ENCODE measurements at places on chromosomes 13 and 19.

DNA sequence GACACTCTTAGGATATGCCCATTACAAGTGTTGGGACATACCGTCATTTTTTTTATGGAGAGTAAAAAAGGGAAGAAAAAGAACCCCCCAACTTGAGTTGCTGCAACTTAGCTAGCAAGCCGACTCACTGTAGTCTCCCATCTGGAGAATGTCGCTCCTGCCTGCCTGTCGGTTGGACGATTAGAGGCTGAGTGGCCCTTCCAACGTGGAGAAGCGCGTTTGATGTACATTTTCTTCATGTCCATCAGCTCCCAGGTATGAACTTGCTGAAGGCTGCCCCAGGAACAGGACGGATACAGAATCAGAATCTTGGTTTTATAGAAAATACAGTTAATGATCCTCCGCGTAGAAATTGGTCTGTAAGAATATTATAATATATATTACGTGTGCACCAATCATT is 189.0 kb upstream of the SOX1 start:
- DNase-seq: no peak

GRCh38 chr19:39671739-39672363 is 16.1 kb downstream of the LGALS16 start:
- DNase-seq: peak; percentile 35

DNA sequence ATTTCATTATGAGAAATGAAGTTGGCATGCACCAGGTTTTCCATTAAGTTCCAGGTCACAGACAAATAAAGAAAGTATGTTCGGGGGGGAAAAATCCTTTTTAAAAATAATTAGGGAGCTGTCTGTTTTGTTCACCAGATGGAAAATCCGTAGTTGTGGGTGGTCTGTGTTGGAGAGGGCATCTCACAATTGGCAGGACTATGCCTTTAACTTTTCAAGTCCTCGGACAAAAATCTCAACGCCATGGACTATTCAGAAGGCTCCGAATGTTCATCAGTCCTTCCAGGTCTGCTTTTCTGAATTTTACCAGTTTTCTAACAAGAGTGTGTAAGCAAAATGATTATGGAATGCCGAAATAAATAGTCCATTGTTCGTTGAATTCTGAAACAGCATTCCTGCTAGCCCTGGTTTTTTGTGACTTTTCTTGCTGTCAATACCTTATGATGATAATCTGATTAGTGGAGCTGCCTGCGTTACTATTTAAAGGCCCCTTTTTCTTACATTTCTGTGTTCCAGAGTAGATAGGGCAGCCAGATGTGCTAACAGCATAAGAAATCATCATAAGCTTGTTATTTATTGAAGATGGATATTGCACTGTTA is 146.9 kb downstream of the TM9SF2 start:
- no peak for DNase-seq

GRCh38 chr13:107531816-107532215 is 683.5 kb downstream of the LIG4 start:
- DNase-seq: no peak

DNA sequence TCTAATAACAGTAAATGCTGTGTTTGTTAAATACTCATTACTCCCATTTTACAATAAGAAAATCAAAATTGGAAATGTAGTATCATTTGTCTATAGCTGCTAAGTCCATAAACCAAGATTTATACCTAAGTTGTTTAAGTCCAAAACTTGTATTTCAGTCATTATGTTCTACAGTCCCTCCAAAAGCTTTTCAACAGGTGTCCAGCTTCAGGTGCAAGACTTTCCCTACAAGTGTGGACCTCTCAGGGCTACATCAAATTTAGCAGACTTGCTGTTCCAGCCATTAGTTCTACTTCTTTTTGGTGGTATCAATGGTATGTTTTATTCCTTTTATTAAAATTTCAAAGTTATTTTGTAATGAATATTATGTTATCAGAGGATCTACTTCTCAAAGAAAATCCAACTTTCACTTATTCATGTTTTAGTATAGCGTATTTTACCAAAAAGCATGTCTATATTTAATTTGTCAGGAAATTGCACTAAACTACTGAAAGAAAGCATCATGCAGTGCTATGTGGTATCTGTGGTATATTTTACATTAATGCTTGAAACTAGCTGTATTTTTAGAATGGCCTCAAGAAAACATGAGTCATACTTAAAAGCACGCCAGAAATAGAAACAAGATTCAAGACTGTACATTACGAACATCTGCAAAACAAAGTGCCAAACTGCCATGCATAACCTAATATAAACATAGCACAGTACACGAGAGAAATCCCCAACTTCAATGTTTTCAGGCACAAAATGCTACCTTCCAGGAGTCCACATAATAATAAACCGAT is 44.5 kb downstream of the VWA8 start:
- peak; percentile 65 for DNase-seq

DNA sequence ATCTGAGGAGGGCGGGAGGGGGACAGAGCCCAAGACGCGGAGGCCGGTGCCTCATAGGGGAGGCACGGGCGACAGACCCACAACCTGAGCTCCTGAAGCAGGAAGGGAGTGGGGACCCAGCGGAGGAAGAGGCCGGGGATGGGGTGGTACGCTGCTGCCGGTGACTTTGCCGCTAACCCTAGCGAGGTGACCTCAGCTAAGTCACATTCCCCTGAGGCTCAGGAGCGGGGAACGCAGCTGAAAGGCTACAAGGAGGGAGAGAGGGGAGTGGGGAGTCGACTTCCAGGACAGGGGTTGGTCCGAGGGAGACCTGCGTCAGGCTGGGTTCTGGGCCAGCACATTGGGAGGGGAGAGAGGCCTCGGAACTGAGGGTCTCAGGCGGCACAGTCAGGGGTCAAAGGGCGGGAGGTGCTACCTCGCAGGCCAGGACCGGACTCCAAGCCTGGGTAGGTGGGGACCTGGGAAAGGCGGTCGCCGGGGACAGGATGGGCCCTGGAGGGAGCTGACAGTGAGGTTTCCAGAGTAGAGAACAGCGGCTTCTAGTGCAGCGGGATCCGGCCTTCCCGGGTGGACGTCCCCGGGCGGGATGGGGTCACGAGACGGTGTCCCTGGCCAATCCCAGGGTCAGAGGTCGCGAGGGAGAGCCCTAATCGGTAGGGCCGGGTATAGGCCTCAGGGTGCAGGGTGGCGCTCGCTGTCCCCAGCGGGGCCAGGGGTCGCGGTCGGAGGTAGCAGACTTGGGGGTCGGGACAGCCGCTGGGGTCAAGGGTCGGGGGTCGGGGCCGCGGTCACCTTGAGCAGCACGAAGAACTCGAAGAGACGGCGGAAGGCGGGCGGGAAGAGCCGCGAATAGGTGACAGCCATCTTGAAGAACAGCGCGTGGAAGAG is 699 bp downstream of the TMEM259 start:
- no peak for DNase-seq

DNA sequence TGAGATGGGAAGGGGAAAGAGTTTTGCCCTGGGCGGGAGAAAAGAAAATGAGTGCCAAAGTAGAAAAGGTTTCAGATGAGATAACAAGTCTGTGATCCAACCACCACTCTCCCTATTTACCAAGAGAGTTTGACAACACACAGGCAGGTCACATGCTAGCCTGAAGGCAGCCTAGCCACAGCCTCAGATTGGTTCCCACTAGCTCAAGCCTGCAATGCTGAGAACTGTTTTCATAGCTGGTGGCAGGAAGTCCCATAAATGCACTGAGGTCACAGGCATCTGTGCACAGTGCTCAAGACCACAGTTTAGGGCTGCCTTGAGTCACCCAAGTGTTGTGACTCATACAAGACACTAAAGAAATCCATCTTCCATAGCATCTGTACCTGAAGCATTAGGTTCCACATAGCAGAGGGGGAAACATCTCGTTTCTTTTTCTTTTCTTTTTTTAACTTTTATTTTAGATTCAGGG is 18.5 kb upstream of the POP4 start:
- DNase-seq: peak; percentile 32

DNA sequence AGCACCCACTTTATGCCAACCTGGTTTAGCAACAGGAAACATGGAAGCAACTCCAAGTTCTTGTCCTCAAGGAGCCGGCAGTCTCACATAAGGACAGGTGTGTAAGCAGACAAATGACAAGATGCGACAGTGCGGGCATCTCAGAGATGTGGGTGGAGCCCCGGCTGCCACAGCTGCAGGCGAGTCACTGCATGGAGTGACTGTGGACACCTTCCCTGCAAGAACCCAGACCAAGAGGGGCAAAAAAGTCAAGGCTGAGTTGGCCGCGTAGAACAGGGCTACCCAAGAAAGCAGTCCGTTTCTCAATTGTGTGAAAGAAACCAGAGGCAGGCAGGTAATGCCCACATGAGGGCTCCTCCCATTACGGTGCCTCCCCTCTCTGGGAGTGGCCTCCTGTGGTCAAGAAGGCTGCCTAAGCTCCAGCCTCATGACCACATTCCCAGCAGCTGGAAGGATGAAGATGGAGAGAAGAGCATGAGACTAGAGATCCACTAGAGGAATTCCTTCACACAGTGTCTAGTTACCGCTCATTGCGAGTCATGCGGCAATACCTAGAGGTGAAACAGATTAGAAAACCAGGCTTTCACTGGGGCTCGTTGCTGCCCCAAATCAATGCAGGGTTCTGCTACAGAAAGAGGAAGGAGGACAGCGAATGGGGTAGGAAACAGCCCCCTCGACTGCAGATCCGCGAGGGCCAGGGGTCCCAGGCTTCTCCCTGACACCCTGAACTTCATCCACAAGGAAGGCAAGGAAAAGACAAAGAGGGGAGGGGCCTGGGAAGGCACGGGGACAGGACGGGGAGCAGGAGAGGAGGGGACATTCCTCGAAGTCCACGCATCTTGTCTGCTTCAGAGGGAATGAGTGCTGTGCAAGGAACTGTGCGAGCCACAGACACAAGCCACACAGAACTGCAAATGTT is 80.2 kb downstream of the SPACA7 start:
- DNase-seq: no peak

DNA sequence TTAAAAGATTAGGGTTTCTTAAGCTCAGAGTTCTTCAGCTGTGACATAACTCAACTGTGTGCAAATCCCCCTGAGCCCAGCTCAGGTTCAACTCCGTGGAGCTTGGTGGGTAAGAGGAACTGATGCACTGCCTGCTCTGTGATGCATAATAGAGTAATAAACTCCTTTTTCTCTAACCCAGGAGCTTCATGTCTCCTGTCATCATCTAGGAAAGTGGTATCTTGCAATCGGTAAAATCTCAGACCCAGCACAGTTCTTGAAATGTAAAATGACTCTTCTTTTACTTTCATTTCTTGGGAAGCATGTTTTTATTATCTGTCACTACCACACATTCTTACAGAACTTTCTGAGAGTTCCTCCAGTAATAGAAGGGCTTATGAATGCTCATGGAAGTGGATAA is 123.8 kb upstream of the PCDH9 start:
- DNase-seq: no peak

- no peak for DNase-seq
Measured at GRCh38 chr13:24074678-24075077, 85.8 kb upstream of the SPATA13 start.

DNA sequence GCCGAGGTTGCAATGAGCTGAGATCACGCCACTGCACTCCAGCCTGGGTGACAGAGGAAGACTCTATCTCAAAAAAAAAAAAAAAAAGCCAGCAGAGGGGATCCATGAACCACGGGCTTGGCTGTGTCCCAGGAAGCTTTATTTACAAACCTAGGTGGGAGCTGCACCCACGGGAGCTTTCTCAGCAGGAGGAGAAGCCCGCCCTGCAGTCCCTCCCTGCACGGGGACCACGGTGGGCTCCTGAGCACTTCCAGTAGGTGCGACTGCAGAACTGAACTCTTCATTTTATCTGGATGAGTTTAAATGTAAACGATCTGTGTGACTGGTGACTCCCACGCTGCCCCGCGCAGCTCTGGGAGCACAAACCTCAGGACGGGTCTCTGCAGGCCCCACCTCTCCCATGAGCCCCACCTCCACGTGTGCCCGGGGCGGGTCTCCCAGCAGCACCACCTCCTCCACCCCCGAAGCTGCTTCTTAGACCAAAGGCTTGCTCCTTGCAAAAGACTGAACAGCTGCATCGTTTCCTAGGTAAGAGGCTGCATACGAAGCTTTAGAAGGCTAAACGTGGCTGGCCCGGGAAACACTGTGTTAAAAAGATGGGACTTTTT is 66.4 kb downstream of the SPACA7 start:
- no peak for DNase-seq

- DNase-seq: no peak
Measured at GRCh38 chr13:41774605-41775218, 186.2 kb downstream of the VWA8 start.

- no peak for DNase-seq
Measured at GRCh38 chr19:6811906-6812305, 39.4 kb downstream of the VAV1 start.

DNA sequence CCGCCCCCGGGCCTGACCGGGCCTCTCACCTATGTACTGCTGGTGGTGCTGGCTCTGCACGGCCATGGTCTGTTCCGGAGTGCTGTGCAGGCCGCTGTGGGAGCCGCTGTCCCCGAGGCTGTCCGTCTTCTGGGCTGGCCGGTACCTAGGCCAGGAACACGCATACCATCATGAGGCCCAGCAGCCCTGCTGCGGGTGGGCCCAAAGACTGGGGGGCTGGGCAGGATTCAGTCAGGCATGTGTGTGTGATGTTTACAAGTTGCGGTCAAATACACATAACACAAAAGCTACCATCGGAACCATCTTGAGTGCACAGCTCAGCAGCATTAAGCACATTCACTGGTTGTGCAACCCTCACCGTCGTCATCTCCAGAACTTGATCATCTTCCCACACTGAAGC is 32.2 kb upstream of the RANBP3 start:
- no peak for DNase-seq

DNA sequence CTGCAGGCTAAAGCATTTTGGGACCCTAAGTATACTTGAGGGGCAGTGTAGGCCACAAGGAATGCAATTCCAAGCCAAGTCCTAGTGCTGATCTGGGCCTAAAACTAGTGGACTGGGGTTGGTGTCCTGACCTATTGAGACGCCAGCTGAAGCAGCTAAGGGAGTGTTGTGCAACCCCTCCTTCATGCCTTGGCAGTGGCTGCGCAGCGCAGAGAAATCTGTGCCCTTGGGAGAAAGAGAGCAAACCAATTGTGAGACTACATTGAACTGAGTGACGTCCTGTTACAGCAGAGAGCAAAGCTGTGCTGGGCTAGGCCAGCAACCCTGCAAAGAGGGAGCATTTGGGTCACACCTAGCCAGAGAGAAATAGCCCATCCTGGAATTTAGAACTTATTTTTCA is 2715.0 kb upstream of the PCDH20 start:
- DNase-seq: no peak

- no peak for DNase-seq
Measured at GRCh38 chr13:77745784-77746183, 48.3 kb downstream of the SLAIN1 start.

DNA sequence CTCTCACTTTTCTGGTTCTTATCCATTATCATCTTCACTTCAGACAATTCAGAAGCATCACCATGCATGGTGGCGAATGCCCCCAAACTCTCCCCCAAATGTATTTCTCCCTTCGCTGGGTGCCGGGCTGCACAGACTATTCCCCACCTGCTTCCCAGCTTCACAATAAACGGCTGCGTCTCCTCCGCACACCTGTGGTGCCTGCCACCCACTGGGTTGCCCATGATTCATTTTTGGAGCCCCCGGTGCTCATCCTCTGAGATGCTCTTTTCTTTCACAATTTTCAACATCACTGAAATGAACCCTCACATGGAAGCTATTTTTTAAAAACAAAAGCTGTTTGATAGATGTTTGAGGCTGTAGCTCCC is 2.8 kb upstream of the F10 start:
- no peak for DNase-seq

GRCh38 chr19:29320086-29320485 is 107.1 kb upstream of the UQCRFS1 start:
- DNase-seq: no peak

Measured in GM10248 (cell line).